ENCODE measurements at places on chromosomes 12 and 14.

DNA sequence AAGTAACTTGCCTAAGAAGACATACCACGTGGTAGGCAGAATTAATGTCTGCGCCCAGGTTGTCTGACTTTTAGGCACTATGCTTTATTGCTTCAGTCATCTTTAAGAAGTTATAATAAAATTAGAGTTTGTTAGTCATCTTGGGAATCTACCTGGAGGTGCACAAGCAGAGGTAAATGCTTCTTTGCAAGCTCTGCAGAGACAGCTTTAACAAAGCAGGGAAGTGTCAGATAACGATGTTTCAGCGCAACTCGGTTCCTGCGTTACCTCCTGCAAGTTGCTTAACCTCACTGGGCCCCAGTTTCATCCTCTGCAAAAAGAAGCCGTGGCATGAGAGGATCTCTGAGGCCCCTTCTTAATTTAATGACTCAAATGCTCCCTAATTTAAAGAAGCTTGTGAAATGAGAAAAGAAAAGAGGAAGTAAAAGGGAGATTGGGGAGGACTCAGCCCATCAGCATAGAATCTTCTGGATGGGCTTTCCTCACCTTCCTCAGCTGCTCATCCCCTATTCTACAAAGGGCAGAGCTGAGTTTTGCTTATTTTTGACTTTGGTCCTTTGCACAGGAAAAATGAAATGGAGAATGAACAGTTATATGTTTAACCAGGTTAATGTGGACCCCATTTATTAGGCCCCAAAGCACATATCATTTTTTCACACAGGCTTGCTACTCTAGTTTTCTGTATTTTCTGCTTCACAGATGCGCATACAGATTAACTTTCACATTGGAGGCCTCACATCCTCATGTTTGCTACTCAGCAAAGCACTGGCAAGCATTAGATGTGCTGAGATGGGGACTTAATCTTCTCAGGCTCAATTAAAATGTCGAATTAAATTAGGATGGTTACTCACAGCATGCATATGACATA, 5.1 kb downstream of the ARHGDIB start:
- peak overlapping the region; percentile 14 for H3K4me3 ChIP-seq
- no peaks in the 10 kb centered on the region for H3K36me3 ChIP-seq
- peaks cover 3% of the 10 kb centered on the region for H3K4me1 ChIP-seq
- no peak for DNase-seq
- H3K27me3 ChIP-seq, result no peaks in the 10 kb centered on the region

GRCh38 chr12:49667325-49668090, 39.7 kb downstream of the FMNL3 start:
- peaks cover 53% of the 10 kb centered on the region for H3K4me1 ChIP-seq
- no peak for DNase-seq
- H3K27me3 ChIP-seq, result no peaks in the 10 kb centered on the region
- H3K4me3 ChIP-seq, result no peak overlapping the region

DNA sequence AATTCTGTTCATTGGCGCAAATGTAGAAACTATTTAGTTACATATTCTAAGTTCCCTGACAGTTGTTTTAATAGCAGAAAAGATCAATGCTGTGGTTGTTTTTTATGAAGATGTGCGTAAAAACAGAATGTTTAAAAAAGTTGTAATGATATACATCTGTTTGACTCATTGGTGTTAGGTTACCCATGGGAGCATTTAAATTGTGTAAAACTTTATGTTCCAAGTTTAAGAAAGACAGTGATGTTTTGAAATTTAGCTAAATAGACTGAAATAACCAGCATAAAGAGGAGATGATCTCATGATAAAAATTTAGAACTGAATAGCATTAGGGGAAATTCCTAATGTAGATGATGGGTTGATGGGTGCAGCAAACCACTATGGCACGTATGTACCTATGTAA, 3.6 kb downstream of the PELI2 start:
- H3K4me3 ChIP-seq, result no peak overlapping the region
- no peaks in the 10 kb centered on the region for H3K27me3 ChIP-seq
- H3K27ac ChIP-seq, result no peak overlapping the region
- H3K4me1 ChIP-seq, result no peaks in the 10 kb centered on the region

DNA sequence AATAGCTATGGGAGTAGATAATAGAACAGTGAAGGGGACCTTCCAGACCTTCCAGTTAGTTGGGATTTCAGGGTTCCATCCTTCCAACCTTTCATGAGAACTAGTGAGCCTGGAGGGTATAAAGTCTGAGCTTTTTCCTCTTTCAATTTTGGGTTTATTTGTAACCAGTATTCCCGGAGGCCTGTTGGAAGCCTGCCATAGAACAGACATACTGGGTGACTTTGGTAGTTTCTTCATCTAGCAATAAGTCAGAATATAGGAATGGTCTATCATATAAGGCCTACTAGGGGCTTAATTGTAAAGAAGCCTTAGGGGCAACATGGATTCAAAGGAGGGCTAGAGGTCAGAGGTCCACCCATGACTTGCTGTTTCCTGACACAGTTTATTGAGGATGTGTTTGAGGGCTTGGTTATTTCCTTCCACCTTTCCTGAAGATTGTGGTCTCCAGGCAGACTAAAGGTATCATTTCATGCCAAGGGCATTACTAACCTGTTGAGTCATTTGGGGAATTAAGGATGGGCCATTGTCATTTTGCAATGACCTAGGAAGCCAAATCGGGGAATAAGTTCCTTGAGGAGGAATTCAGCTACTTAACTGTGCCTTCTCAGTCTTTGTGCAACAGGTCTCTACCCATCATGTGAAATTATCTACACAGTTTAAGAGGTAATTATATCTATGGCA, 410.3 kb downstream of the SLC6A15 start:
- no peak overlapping the region for H3K4me3 ChIP-seq
- H3K4me1 ChIP-seq, result no peaks in the 10 kb centered on the region
- no peak for DNase-seq
- H3K27ac ChIP-seq, result no peak overlapping the region
- H3K36me3 ChIP-seq, result no peaks in the 10 kb centered on the region

- H3K4me1 ChIP-seq, result no peaks in the 10 kb centered on the region
- DNase-seq, result no peak
- H3K36me3 ChIP-seq, result peaks cover 85% of the 10 kb centered on the region
- no peak overlapping the region for H3K27ac ChIP-seq
- H3K4me3 ChIP-seq, result no peak overlapping the region
These were observed 31.9 kb downstream of the RBM19 start for GRCh38 chr12:113934060-113934814.

- no peaks in the 10 kb centered on the region for H3K27me3 ChIP-seq
- no peaks in the 10 kb centered on the region for H3K36me3 ChIP-seq
- H3K4me3 ChIP-seq, result no peak overlapping the region
- no peak for DNase-seq
These were observed 462.8 kb downstream of the GXYLT1 start for GRCh38 chr12:41681898-41682297.
